ENCODE measurements at places on chromosomes 5 and 9.

- no peak for DNase-seq
Measured at GRCh38 chr5:34003941-34004340, 3.9 kb downstream of the AMACR start.

- DNase-seq, result no peak
Measured at GRCh38 chr5:203246-203930, 12.1 kb downstream of the LRRC14B start.

GRCh38 chr9:77158772-77159513 lies 18.4 kb upstream of the VPS13A start:
- no peak for DNase-seq

DNA sequence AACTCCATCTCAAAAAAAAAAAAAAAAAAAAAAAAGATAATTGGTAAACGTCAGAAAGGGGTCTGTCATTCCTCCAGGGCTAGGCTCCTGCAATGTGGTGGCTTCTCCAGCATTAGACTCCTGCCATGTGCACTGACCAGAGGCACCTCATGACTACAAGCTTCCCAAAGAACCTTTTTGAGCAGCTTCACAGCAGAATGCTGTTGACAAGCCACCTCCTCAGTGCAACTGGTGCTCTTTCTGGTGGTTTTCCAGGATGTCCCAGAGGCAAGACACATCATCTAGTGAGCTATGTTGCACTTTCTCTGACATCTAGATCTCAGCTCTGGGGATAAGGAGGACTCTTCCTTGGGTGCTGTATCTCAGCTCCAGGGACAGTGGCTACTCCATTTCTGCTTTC lies 11.6 kb downstream of the RPL37 start:
- no peak for DNase-seq
